Left renal cortex interstitium (tissue), 4 donors: ENCODE measurements at places on chromosomes 13 and 19. TPM values are rescaled to one million over a fixed set of nuclear protein-coding genes. Genes with fewer than 3 reads are reported as not detected.

GRCh38 chr13:97148894-97149293, 73.2 kb upstream of the MBNL2 start:
- no peak for DNase-seq

GRCh38 chr13:79485014-79485811, 4.3 kb downstream of the NDFIP2 start:
- DNase-seq = no peak

The NAPSA gene
- 9.0 TPM for polyA plus RNA-seq

DNA sequence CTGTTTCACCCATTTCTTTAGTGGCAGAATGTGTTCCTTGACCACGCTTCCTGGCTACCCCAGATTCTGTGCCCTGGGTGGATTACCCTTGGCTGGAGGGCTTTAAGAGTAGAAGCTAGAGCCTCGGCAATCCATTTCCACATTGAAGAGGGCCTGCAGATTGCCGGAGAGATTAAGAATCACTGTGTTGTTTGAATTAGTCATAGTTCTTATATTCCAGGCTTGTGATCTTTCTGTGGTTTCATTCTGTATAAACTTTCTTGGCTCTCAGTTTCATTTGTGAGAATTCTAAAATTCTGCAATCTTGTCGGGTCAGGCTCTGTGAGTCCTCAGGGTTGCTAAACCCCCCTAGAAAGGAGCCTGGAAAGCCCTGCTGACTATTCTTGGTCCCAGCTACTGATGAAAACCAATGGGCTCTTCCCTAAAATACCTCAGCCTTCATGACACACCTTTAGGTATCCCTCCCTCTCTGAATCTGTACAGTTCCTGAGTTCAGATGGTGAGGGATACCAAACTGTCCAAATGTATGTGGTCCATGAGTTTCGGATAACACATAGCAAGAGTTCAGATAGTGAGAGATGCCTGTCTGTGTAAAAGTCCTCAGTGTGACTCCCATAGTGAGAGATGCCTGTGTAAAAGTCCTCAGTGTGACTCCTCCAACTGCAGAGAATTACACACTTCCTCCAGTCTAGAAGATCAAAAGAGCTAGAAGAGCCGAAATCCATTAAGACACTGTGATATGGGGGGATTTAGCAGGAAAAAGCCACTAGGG, 4.3 kb downstream of the PHF11 start:
- no peak for DNase-seq

The FCER2 gene
- 0.45 TPM for polyA plus RNA-seq

The USHBP1 gene
- 4.8 TPM for polyA plus RNA-seq

- DNase-seq = no peak
These were observed 95.0 kb downstream of the CDK8 start for GRCh38 chr13:26348966-26349365.

GRCh38 chr13:96581741-96582140, 412.5 kb downstream of the OXGR1 start:
- DNase-seq = no peak

The LRG1 gene
- 1.5 TPM for polyA plus RNA-seq

- no peak for DNase-seq
These were observed 32.3 kb downstream of the WASF3 start for GRCh38 chr13:26589754-26590153.

The SIGLECL1 gene
- not detected for polyA plus RNA-seq

The CADM4 gene
- polyA plus RNA-seq = 56.9 TPM

- DNase-seq = no peak
These were observed 21.0 kb downstream of the GRIK5 start for GRCh38 chr19:42048992-42049391.

DNA sequence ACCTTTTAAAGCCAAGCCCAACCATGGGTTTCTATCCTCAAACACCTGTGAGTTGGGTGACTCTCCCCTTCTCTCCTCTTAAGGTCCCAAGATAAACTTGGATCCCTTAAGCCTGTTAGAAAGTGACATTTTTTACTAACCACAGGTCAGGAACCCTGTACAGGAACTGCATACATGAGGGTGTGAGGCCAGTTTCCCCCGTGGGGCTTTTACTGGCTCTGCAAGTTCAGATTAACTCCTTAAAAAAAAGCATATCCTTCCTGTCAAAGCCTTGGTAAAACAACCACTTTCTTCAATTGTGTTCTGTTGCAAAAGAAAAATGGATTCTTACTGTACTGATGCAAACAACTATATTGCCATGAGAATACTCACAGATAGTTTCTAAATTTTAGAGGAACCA, 2638.7 kb upstream of the PCDH20 start:
- no peak for DNase-seq

The COL5A3 gene
- polyA plus RNA-seq = 0.92 TPM

The HIPK4 gene
- 0.14 TPM for polyA plus RNA-seq

The APOC4 gene
- not detected for polyA plus RNA-seq

DNA sequence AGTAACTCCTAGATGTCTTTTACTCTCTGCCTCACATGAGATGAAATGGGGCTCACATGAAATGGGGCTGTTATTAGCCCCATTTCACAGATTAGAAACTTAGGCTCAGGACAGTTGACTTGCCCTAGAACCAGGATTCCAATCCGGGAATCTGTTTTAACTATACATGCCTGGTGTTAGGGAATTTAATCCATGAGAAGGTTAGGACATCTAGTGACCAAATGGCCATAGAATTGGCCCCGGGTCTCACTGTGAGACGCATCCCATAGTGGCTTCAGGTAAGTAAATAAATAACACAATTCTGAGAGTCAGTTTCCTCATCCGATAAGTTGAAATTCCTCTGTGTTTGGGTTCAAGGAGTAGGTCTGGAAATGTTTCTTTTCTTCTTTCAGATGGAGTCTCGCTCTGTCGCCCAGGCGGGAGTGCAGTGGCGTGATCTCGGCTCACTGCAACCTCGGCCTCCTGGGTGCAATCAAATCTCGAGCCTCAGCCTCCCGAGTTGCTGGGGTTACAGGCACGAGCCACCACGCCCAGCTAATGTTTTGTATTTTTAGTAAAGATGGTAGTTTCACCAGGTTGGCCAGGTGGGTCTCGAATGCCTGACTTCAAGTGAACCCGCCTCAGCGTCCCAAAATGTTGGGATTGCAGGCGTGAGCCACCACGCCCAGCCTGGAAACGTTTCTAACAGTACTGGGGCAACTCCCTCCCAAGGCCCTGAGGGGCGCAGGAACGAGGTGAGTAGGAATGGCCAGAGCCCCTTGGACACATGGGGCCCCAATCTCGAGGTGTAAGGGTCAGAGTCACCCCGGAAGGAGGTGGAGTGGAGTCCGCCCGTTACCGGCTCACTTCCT, 1.2 kb upstream of the ZNF574 start:
- no peak for DNase-seq

GRCh38 chr19:13255041-13255718, 105.0 kb downstream of the IER2 start:
- DNase-seq = no peak

GRCh38 chr13:112034231-112034630, 32.7 kb upstream of the SOX1 start:
- DNase-seq = no peak

The ZNF230 gene
- polyA plus RNA-seq = 7.1 TPM

GRCh38 chr19:14103310-14103709, 12.8 kb upstream of the SAMD1 start:
- no peak for DNase-seq

GRCh38 chr19:30344446-30345425, 27.4 kb upstream of the ZNF536 start:
- DNase-seq = no peak

- DNase-seq = no peak
These were observed 466.7 kb downstream of the TUBA3C start for GRCh38 chr13:18714889-18715288.

- no peak for DNase-seq
These were observed 171.7 kb downstream of the NHLRC3 start for GRCh38 chr13:39209731-39210531.

DNA sequence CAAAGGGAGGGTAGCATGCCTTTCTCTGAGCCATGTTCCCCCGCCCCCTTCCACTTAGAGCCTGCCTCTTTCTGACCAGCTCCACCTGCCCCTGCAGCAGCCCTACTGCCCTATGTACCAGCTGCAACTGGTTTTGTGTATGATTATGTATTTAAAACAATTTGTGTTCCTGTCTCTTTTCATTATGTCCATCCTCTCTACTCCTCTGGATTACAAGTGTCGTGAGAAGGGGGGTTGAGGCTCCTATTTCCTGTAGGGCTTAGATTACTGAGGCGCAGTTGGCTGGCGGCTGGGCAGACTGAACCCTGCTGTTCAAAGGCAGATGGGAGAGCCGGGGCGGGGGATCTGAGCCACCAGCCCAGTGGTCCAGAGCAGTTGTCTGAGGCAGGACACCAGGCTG, 213.3 kb downstream of the KCNRG start:
- no peak for DNase-seq

DNA sequence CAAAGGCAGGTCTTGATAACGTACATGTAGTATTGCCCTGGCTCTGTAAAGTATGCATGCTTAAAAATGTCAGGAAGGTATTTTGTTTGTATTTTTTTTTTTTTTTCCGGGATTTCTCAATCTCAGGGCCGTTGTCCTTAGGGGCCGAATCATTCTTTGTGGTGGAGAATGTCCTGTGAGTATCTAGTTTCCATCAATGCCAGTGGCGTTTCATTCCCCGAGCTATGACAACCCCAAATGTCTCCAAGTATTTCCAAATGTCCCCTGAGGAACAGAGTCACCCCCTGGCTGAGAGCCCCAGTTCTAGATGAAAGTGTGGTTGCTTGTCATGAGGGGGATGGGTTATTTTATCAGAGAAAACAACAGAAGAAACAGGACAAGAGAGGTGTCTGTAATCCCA, 68.7 kb downstream of the ACSBG2 start:
- DNase-seq = no peak

DNA sequence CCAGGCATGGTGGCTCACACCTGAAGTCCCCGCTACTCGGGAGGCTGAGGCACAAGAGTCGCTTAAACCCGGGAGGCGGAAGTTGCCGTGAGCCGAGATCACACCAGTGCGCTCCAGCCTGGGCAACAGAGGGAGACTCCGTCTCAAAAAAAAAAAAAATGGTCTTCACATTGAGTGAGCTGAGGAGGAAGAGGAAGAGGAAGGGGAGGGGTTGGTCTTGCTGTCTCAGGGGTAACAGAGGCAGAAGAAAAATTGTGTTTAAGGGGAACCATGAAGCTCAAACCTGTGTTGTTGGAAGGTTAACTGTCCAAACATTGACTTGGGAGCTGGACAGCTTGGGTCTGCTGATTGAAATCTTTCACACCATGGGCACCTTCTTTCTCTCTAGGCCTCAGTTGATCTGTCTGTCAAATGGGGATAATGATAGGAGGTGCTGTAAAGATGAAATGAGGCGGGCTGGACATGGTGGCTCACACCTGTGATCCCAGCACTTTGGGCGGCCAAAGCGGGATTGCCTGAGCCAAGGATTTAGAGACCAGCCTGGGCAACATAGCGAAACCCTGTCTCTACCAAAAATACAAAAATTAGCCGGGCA, 9.8 kb upstream of the SLC44A2 start:
- DNase-seq = no peak

The FGF14 gene
- 1.1 TPM for polyA plus RNA-seq

- DNase-seq = no peak
These were observed 85.3 kb upstream of the FNDC3A start for GRCh38 chr13:48890391-48890790.

The PTH2 gene
- not detected for polyA plus RNA-seq

- no peak for DNase-seq
These were observed 290.4 kb downstream of the SLITRK5 start for GRCh38 chr13:87961546-87961945.

DNA sequence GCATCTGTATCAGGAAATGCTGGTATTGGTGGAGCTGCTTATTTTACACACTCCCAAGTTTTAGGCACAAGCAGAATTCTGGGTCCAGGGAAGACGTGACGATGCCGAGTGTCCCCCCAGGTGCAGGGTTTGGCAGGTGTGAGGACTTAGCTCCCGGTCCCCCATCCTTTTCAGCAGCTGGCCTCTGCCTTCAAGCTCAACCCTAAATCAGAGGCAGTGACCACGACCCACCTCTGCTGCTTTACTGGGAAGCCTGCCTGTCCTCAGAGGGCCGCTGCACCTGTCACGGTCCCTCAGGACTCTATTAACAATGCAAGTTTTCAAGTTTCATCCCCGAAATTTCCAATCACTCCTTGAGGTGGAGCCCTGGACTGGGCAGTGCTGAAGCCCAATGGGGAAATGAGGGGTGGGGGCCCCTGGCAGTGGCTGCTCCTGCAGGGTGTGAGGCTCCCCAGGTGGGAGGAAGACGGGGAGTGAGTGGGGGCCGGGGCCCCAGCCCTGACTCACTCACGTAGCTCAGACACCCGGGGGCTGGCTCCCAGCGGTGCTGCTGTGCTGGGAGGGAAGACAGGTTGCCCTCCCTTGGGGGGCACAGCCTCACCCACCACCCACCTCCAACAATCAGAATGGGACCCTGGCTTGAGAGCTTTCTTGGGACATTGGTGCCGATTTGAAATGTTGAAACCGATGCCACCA, 92.6 kb upstream of the MCF2L start:
- no peak for DNase-seq

The EPN1 gene
- 148 TPM for polyA plus RNA-seq

The KIR2DL1 gene
- not detected for polyA plus RNA-seq

- DNase-seq = no peak
These were observed 97.3 kb downstream of the GGACT start for GRCh38 chr13:100491164-100491842.

The ZNF799 gene
- 6.7 TPM for polyA plus RNA-seq

GRCh38 chr13:93140912-93141311, 85.7 kb upstream of the GPC6 start:
- DNase-seq = no peak
